Karpas-422 (cell line): ENCODE measurements at places on chromosomes 1 and 21. TPM values are rescaled to one million over a fixed set of nuclear protein-coding genes. Genes with fewer than 3 reads are reported as not detected.
A peak's percentile ranks its signal among the peaks of the same experiment; 100 is the strongest.

HPCA gene
- not detected in 2 replicates for total RNA-seq

GRCh38 chr1:246280551-246280950, 226.5 kb downstream of the SMYD3 start:
- DNase-seq, result peak; percentile 59

PLA2G2C gene
- total RNA-seq, result not detected in 2 replicates

DNA sequence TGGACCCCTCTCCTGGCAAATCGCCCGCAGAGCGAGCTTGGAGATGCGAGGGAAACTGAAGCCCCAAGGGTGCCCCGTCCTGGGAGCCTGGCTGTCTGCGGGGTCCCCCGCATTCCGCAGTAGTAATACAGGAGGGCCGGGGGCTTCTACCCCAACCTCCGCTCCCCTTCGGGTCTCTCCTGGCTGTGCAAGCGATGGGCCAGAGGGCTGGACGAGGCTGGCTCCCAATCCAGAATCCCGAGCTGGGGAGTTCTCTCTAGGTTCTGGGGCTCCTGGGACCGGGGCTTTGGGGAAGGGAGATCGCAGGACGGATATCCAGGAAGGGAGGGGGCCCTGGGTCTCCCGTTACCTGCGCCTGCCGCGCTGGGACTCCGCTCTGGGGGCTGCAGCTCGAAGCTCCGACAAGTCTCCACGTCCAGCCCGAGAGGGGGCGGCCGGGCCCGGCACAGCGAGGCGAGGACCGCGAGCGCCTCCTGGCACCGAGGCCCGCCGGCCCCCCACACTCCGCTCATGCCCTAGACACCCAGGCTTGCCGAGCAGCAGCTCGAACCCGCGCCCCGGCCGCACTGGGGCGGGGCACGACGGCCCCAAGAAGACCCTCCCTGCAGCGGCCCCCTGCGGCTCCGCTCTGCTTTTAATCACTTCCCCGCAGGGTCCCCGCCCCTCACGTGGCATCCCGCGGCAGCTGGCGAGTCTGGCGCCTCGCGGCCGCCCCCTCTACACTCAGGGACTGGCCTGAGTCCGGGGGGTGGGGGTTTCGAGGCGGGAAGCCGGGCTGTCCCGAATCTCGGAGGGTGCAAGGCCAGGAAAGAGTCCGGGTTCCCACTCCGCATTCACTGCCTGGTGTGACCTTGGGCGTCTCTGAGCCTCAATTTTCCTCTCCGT, at the start of gene SYT6:
SYT6 (minus strand) TSS at position 609 of the 885 bp plus-strand sequence; CDS start at position 512, 97 bp downstream.
- no peak for DNase-seq

DNA sequence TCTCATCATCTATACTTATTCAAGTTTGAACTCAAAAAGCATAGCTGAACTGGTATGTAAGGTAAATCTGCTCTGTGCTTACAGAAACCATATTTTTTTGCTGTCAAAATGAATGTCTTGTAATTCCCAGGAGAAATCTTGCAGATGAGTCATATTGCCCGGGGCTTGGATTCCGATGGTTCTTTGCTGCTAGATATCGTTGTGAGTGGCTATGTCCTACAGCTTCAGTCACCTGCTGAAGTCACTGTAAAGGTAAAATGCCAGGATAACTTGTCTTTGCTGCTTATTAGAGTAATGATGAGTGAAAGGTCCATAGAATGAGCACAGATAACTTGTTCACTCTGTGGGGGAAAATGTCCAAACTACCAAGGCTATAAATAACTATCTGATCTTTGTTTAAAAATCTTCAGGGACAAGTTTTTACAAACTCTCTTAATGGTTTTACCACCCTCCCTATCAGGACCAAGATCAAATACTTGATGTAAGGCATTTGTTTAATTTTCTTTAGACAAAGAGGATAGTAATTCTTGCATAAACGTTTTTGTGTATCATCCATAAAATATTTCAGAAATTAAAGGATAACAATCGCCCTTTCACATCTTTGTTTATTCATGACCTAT, 222.3 kb downstream of the TPR start:
- no peak for DNase-seq

KCNK1 gene
- not detected in 2 replicates for total RNA-seq

DNA sequence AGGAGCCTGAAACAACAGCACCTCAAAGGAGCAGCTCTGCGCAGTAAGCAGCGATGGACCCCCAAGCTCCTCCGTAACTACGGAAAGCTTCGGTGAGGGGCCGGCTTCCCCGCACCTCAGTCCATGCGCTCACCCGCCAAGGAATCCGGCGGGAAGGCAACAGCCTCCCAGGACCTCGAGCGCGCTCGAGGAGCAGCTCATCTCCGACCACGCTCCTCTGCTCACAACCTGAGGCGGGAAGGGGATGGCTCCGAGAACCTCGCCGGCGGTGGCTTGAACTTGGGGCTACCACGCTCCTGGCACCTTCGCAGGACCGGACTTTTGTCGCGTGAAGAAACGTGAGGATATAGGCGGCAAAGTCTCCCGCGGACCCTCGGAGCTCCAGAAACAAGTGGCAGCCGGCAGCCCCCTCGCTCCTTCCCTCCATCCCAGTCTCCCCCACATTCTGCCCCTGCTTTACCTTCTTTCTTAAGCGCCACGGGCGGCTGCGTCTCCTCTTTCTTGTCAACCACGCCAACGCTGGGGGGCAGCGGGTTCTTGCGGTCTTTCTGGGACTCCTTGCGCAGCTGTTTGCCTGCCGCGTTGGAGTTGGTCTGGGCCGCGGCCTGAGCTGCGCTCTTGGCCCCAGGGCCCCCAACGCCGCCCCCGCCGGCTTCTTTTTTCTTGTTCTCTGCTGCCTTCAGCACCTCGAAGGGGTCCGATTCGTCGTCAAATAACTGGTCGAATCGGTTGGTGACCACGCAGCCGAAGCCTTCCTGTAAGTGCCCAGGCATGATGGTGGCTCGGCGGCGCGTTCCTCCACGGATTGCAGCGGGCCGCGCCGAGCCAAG, 459 bp downstream of the SERBP1 start:
- DNase-seq, result peak; percentile 72

- DNase-seq, result peak; percentile 82
These were observed 2.7 kb upstream of the SDC3 start for GRCh38 chr1:30911059-30911954.

BCL2L15 gene
- total RNA-seq, result 0.48 and 1.0 TPM in 2 replicates

RAP1GAP gene
- not detected in 2 replicates for total RNA-seq

DNA sequence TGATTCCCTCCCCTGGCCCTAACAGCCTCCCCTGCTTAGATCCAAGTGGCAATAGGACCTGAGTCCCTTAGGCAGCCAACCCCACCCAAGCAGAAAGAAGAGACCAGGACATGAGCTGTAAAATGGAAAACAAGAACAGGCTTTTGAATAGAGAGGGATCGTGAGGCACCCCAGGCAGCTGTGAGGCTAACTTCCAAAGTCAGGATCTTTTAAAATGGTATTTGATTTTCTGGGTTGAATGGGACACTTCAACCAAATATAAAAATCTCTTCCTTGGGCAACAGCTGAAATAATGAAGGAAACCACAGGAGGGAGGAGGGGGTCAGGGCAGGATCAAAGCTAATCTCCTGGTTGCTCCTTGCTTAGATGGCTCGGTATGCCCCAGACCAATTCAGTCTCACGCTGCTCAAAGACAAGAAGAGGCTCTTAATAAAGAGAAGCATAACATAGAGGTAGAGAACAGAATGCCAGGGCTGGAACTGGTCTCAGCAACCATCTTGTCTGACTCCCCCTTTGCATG, 28.6 kb upstream of the AVPR1B start:
- no peak for DNase-seq

DNA sequence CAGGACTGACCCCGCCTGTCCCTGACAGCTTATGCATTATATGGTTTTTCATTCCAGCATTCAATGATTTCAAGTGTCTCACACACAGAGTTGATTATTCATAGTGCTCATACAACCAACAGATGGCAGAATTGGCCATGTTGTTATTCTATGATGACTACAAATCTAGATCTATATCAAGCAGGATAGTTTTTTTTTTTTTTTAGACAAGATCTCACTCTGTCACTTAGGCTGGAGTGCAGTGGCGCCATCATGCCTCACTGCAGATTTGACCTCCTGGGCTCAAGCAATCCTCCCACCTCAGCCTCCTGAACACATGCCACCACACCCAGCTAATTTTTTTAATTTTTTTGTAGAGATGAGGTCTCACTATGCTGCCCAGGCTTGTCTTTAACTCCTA, 40.1 kb upstream of the LRRC8D start:
- peak; percentile 80 for DNase-seq

GRCh38 chr1:30809514-30810263, 52.1 kb upstream of the LAPTM5 start:
- DNase-seq, result no peak

OR6Y1 gene
- total RNA-seq, result not detected in 2 replicates

DNA sequence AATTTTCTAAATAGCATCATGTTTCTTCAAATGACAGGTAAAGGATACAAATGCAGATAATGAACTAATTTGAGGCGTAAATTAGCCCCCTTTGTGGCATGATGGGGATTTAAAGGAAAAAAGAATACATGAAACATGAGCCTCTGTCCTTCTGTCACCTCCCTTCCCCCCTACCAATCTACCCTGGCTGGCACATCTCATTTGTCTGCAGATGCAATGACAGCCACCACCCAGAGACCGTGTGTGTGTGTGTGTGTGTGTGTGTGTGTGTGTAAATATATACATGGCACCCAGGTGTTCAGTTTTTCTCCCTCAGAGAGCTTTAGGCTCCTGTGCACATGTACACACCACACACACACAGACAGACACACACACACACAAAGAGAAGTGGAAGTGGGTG, 451.1 kb downstream of the RWDD3 start:
- no peak for DNase-seq

CRP gene
- total RNA-seq, result not detected in 2 replicates

DNA sequence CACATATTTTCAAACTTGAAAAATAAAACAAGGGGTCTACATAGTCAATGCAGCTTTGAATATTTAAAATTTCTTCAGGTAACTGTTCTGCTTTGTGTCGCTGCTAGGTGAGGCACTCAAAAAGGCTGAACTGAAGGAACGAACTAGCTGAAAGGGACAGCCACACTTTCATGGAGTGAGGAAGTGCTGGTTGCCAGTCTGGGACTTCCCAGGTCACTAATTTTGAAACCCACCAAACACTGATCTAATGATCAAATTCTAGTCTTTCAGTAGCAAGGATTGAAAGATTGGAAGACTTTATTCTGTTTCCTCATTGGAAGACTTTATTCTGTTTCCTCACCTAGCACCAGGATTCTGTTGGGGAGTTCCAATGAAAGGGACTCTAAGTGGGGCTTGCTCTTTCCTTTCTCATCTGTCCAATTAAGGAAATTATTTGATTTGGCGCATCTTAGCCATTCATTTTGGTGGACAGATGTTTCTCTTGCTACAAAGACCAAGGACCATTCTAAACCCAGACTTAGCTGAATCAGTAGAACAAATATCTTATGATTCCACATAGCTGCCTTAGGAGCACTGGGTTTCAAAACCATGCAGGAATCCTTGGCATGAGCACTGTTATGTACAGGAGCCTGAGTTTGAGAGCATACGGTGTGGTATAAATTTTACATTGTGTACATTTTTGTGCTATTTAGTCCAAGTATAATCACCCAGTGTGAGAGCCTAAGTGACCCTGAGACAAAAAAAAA, 10.9 kb upstream of the ARID1A start:
- no peak for DNase-seq

- DNase-seq, result no peak
These were observed 4.1 kb upstream of the TRAF3IP3 start for GRCh38 chr1:209751627-209752231.

DNA sequence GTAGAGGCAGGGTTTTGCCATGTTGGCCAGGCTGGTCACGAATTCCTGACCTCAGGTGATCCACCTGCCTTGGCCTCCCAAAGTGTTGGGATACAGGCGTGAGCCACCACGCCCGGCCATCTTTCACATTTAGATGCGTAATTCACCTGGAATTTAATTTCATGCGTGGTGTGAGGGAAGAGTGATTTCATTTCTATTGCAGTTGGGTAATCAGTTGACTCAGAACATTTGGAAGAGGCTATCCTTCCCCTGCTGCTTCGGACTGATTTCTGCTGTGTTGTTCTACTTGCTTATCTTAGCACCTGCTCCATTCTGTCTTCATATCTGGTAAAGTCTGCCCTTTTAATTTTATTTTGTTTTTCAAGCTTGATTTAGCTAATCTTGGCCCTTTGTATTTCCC, 19.1 kb downstream of the DIP2A start:
- DNase-seq, result no peak

SMCP gene
- not detected in 2 replicates for total RNA-seq

DNA sequence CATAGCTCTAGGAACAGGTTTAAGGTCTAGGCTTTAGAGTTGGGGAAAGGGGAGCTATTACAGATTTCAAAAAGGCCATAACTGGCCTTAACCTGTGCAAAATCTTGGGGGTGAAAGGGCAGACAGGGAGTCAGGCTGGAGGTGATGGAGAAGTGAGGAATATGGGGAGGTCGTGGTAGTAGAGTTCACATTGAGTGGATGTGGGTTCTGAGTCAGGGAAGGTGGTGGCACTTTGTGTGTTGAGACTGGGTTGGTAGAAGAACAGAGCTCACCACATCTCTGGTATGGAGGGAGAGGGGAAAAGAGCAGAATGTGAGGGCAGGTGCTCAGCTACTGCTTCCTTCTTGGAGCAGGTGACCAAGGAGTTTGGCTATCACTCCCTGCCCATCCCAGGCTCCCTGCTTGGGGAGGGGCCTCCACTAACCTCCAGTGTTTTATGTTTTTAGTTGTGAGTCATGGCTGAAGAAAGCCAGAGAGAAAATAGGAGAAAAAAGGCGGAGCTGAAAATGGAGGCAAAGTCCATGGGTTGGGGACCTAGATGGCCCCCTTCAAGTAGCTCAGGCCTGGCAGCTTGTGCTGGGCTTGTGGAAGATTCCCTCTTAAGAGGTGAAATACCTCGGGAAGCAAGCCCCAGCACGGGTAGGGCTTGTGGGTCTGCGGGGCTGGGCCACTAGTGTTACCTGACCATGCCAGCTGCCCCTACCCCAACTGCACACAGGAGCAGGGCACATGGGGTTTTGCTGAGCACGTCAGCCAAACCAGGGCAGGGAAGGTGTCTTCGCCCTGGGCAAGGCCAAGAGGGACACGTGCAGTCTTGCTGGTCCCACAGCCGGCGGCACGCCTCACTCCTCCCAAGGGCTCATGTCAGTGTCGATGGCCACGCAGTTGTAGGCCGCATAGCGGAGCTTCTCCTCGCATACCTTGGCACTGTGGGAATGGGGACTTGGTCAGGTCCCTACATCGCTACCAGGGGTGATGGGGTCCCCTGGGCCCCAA, 8.2 kb downstream of the HECTD3 start:
- DNase-seq, result no peak

C1orf105 gene
- total RNA-seq, result not detected in 2 replicates

DNA sequence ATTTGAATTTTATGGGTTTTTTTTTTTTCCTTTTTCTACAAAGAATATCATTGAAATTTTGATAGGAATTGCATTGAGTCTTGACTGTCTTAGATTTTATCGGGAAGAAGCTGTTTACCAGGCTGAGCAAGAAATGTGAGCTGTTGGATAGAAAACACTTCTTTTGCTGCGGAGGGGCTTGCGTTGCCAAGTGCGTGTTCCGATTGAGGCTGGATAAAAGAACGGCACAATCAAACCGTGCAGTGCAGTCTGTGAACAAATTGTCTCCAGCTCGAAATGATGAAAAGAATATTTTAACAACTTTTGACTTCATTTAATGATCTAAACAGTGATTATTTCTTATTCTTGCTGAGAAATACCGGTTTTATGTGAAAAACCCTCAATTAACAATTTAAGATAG, 149.4 kb downstream of the RYR2 start:
- DNase-seq, result no peak

- peak; percentile 24 for DNase-seq
These were observed 1.2 kb upstream of the CGN start for GRCh38 chr1:151510020-151510405.
